ENCODE measurements at places on chromosomes 16 and 17. TPM values are rescaled to one million over a fixed set of nuclear protein-coding genes. Genes with fewer than 3 reads are reported as not detected.

The CHST4 gene
- not detected for total RNA-seq

- peaks cover 57% of the 10 kb centered on the region for H3K27me3 ChIP-seq
- H3K27ac ChIP-seq, result no peak overlapping the region
- H3K4me3 ChIP-seq, result no peak overlapping the region
Measured at GRCh38 chr17:45646288-45646988, 137.7 kb upstream of the CRHR1 start.

- H3K4me3 ChIP-seq, result no peak overlapping the region
- no peaks in the 10 kb centered on the region for H3K36me3 ChIP-seq
- H3K4me1 ChIP-seq, result no peaks in the 10 kb centered on the region
- H3K27ac ChIP-seq, result no peak overlapping the region
- no peak for DNase-seq
Measured at GRCh38 chr17:79651761-79652160, 40.9 kb upstream of the RBFOX3 start.

The NHLRC4 gene
- total RNA-seq, result not detected

The OR4D1 gene
- total RNA-seq, result not detected

- no peaks in the 10 kb centered on the region for H3K4me1 ChIP-seq
- H3K36me3 ChIP-seq, result no peaks in the 10 kb centered on the region
- no peak for DNase-seq
- no peak overlapping the region for H3K4me3 ChIP-seq
Measured at GRCh38 chr16:88373211-88373610, 9.5 kb upstream of the ZNF469 start.

The EPOP gene
- 3.6 TPM for total RNA-seq
